ENCODE measurements at places on chromosomes 11 and 22. TPM values are rescaled to one million over a fixed set of nuclear protein-coding genes. Genes with fewer than 3 reads are reported as not detected.

DNA sequence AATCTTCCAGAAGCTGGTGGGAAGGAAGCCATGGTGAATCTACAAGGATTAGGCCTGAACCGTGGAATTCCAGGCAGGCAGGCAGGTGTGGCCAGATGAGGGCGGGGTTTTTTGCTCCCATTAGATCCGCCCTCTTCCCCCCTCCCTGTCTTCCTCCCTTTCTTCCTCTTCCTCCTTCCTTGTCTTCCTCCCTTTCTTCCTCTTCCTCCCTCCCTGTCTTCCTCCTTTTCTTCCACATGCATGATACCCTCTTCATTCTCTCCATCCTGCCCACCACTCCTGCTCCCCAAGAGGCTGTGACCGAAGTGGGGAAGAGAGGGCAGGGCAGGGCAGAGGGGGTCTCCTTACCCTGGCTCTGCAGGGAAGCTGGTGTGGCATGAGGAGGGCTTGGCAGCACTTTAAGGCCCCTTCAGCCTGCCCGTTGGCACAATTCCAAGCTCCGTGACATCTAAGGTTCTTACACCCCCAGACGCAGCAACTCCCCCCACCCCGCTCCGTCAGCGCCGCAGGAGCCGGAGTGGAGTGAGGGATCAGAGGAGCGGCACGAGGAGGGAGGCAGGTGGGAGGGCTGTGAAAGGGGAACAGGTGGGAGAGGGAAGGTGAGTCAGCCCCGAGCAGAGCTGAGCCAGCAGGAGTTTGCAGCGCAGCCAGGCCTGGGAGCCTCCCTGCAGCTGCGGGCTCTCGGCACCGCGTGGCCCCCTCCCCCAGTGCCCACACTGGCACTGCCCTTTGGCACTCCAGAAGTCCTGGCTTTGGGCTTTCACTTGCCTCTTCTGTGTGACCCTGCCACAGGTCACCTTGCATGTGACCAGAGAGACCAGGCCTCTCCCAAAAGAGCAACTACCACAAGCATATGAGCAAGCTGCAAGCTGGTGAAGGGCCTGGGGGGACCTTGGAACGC lies 32.1 kb downstream of the KCNJ4 start:
- no peaks in the 10 kb centered on the region for H3K4me1 ChIP-seq
- H3K36me3 ChIP-seq, result no peaks in the 10 kb centered on the region
- H3K27ac ChIP-seq, result no peak overlapping the region
- DNase-seq, result no peak
- no peaks in the 10 kb centered on the region for H3K27me3 ChIP-seq

The SCN2B gene
- not detected for total RNA-seq

DNA sequence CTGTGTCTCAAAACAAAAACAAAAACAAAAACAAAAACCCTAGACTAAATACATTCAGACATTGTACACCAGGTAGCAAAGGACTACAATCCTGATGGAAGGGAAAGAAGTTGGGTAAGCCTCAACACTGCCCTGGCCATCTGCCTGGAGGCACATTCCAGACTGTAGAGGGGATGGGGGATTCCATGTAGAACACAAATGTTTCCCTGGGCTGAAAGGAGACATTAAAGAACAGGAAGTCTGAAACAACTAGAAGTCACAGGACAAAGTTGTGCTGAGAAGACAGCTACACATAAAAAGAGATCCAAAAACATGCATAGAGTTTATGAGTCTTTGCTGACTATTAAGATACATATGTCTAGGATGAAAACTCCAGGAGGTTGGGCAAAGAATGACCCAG lies 83.9 kb downstream of the RRAS2 start:
- peaks cover 14% of the 10 kb centered on the region for H3K4me1 ChIP-seq
- H3K27ac ChIP-seq, result no peak overlapping the region
- DNase-seq, result no peak
- no peaks in the 10 kb centered on the region for H3K36me3 ChIP-seq
- no peaks in the 10 kb centered on the region for H3K27me3 ChIP-seq
- H3K4me3 ChIP-seq, result no peak overlapping the region

The MPPED2 gene
- 1.1 TPM for total RNA-seq

GRCh38 chr11:1438261-1438966 lies 48.2 kb downstream of the MOB2 start:
- DNase-seq, result no peak
- H3K4me1 ChIP-seq, result no peaks in the 10 kb centered on the region
- H3K27ac ChIP-seq, result no peak overlapping the region
- no peaks in the 10 kb centered on the region for H3K36me3 ChIP-seq

The TP53AIP1 gene
- not detected for total RNA-seq

DNA sequence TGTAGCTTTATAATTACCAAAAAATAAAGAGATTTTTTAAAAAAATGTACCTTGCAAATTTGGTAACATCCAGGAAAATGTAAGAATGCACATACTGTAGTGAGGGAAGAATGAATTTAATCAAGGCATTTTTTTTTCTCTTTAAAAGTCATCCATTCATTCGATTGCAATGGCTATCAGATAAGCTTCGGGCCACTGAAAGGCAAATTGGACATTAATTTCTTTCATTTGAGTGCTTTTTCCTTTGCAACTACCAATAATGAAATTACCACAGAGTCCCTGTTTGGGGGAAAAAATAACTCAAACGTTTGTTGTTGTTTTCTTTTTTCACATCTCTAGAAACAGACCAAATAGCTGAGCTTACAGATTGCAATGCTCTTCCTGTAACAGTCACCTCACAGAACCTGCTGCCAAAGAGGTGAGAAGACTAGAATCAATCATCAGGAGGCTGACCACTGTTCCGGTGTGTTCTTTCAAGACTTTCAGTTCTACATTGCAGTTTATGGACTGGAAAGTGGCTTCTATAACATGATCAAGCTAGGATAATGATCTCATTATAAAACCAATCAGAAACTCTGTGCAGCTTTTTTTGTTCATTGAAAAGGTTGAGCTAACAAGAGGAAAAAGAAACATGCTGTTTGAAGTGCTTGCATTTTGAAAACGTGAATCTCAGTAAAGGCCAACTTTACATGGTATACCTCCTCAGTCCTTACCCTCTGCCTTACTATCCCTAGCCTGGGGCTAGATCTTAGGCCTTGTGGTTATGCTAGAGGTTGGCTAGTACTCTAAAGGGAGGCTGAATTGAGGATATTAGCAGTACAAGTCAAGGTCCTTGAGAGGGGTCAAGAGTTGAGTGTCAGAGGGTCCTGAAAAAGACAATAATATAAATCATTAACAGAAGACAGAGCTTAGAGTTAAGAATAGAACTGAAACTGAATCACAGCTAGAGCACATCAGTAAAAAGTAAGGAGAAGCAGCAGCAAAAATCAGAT lies 1276.1 kb downstream of the LRRC4C start:
- no peaks in the 10 kb centered on the region for H3K27me3 ChIP-seq
- H3K27ac ChIP-seq, result no peak overlapping the region
- no peaks in the 10 kb centered on the region for H3K36me3 ChIP-seq
- H3K4me1 ChIP-seq, result no peaks in the 10 kb centered on the region

- H3K27ac ChIP-seq, result no peak overlapping the region
- H3K4me1 ChIP-seq, result no peaks in the 10 kb centered on the region
- no peaks in the 10 kb centered on the region for H3K36me3 ChIP-seq
- DNase-seq, result no peak
Observed at GRCh38 chr22:40499209-40499623, 128.8 kb downstream of the SGSM3 start.

- H3K4me1 ChIP-seq, result no peaks in the 10 kb centered on the region
- H3K36me3 ChIP-seq, result peaks cover 29% of the 10 kb centered on the region
- no peak overlapping the region for H3K4me3 ChIP-seq
- H3K27ac ChIP-seq, result no peak overlapping the region
- no peak for DNase-seq
Observed at GRCh38 chr11:121048464-121049233, 24.7 kb downstream of the TBCEL start.

DNA sequence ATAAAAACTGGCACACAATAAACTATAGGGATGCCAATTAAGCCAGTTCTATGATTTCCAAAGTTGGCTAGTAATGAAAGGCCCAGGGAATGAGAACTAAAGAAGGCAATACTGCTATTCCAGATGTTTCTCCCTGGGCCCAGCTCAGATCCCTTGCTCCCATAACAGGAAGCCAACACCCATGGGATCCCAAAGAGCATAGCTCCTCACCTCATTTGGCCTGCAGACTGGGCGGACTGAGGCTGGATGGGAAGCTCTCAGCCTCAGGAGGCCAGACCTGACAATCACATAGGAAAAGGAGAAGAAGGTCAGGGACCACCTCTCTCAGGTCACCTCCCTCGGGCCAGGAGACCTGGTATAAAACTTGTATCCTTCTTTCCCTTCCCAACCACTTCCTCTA lies 5.3 kb downstream of the TBC1D10A start:
- DNase-seq, result no peak
- H3K4me3 ChIP-seq, result no peak overlapping the region
- peak overlapping the region; percentile 54 for H3K27ac ChIP-seq
- H3K27me3 ChIP-seq, result no peaks in the 10 kb centered on the region

DNA sequence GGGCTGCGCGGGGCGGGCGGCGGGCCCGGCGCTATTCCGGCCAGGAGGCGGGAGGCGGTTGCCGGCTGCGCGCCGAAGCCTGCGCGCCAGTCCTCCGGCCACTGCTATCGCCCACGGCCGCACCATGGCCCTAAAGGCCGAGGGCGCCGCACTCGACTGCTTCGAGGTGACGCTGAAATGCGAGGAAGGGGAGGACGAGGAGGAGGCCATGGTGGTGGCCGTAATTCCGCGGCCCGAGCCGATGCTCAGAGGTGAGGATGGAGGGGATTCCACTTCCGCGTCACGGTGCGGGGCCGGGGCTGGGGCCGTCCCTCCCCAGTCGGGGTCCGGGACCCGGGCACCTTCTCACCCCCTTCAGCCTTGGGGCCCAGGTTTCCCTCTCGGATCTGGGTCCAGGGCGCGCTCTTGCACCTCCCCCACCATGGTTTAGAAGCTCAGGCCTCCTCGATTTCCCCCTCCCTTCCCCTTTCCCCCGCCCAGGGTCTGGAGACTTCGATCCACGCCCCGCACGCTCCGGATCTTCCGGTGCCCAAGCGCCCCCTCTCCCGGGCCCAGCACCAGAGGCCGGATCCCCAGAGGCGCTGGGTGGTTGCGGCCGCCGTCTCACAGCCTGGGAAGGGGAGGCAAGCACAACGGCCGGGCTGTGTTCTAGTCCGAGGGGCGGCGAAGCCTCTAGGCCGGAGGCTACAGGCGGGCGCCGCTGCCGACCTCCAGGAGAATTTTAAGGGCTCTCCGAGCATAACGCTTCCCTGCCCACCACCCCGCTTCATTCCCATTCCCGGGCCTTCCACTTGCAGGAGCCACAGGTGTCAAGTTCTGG lies 517 bp downstream of the SPINDOC start:
- peak overlapping the region; percentile 65 for H3K4me3 ChIP-seq
- H3K4me1 ChIP-seq, result peaks cover 6% of the 10 kb centered on the region
- peaks cover 12% of the 10 kb centered on the region for H3K36me3 ChIP-seq
- H3K27me3 ChIP-seq, result no peaks in the 10 kb centered on the region
- H3K27ac ChIP-seq, result peak overlapping the region; percentile 69

The OR10D3 gene
- total RNA-seq, result not detected

DNA sequence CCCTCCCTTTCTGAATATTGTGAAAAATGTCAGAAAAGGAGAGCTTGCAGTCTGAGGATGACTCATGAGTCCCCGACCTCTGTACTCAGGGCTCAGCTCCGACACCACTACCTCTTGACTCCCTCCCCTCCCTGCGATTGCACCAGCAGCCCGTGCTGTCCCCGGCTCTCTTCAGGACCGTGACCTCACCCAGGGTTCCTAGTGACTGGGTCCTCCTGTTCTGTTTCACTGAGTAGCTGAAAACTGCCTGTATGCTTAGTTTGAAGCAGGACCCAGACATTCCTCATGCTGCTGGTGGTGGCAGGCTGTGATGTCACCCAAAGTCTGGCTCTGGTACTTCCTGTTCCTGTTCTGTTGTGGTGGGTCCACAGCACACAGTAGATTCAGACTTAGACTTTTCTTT lies 11.7 kb downstream of the PHRF1 start:
- peaks cover 69% of the 10 kb centered on the region for H3K36me3 ChIP-seq
- peak overlapping the region; percentile 16 for H3K4me3 ChIP-seq
- peak overlapping the region; percentile 65 for H3K27ac ChIP-seq
- no peaks in the 10 kb centered on the region for H3K27me3 ChIP-seq

The ARHGAP20 gene
- total RNA-seq, result 0.08 TPM

DNA sequence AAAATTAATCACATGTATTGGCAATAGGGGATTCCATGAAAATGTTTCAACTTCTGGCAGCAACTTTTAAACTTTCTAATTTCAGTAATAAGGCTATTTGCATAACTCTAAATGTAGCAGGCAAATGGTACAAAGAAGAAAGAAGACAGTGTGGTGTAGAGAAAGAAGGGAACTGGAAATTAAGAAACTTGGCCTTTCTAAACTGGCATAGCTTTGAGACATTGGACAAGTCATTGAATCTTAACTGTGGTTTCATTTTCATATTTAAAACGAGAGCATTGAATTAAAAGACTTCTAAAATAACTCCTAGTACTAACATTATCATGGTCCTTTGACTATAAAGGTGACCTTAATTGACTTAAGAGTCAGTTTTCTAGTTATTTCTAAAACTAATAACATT lies 125.0 kb downstream of the UVRAG start:
- H3K36me3 ChIP-seq, result no peaks in the 10 kb centered on the region
- H3K4me3 ChIP-seq, result no peak overlapping the region
- no peak overlapping the region for H3K27ac ChIP-seq
- no peaks in the 10 kb centered on the region for H3K4me1 ChIP-seq
- DNase-seq, result no peak

DNA sequence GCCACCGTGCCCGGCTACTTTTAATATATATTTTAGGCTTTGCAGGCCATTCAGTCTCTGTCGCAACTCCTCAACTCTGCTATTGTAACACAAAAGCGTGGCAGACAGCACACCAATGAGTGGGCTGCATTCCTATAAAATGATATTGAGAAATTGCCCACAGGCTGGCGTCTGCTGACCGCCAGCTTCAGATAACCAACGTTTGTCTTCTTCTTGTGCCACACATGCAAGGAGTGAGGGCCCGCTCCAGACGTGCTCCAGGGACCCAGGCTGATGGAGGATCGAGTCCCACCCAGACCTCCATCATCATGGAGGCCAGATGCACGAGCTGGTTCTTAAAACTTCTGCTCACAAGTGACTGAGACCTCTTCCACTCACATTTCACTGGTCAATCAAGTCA lies 35.4 kb upstream of the LINC01488 start:
- H3K36me3 ChIP-seq, result no peaks in the 10 kb centered on the region
- H3K4me3 ChIP-seq, result no peak overlapping the region
- no peaks in the 10 kb centered on the region for H3K27me3 ChIP-seq
- no peak overlapping the region for H3K27ac ChIP-seq
- DNase-seq, result no peak

DNA sequence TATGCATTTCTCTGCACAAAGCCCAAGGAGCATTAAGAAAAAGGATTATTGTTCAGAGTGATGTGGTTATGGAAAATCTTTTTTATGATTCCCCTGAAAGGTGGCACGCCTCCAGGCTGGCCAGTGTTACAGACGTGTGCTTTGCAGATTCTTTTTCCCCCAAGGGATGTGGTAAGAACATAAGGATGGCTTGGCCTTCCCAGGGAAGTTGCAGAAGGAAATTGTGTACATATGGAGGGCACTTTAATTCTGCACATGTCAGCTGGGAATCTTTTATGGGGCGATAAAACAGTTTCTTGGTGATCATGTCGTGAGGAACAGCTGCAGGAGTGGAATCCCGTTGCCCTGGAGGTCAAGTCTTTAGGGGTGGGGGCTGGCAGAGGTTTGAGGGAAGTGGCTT lies 9.7 kb downstream of the SMARCB1 start:
- H3K36me3 ChIP-seq, result peaks cover 79% of the 10 kb centered on the region
- no peak for DNase-seq
- no peak overlapping the region for H3K4me3 ChIP-seq
- no peaks in the 10 kb centered on the region for H3K27me3 ChIP-seq

The TIGD3 gene
- total RNA-seq, result 1.6 TPM

The RASL10A gene
- total RNA-seq, result 0.32 TPM
